ENCODE measurements at places on chromosomes 2 and 18. TPM values are rescaled to one million over a fixed set of nuclear protein-coding genes. Genes with fewer than 3 reads are reported as not detected.

DNA sequence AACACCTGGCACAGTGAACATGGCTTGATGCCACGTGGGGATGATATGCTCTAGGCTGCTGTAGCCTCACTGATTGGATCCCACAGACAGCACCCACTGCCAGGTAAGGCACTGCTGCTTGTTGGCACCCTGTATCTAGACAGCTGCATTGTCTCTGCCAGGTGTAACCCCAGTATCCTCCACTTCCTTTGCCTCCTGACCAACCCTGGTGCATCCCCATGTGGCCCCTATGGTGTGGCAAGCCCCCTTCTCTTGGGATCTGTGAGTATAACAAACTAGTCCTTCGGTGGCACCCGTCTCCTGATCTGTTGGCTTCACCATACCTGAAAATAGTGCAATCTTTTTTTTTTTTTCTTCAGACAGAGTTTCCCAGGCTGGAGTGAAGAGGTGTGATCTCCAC, 11.1 kb downstream of the TEX51 start:
- no peaks in the 10 kb centered on the region for H3K27me3 ChIP-seq
- H3K4me1 ChIP-seq: peaks cover 5% of the 10 kb centered on the region
- no peaks in the 10 kb centered on the region for H3K36me3 ChIP-seq

DNA sequence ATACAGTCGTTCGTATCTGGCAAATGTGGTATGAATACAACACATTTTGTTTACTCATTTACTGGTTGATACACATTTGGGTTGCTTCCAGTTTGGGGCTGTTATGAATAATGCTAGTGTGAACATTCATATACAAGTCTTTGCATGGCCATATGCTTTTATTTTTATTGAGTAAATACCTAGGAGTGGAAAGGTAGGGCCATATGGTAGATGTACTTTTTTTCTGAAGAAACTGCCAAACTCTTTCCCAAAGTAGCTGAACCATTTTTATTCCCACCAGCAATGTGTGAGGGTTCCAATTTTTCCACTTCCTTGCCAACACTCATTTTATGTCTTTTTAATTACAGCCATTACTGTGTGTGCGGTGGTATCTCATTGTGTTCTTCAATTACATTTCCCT, 496.2 kb upstream of the NRXN1 start:
- no peaks in the 10 kb centered on the region for H3K27me3 ChIP-seq
- no peak overlapping the region for H3K4me3 ChIP-seq
- DNase-seq: no peak
- no peaks in the 10 kb centered on the region for H3K36me3 ChIP-seq
- H3K4me1 ChIP-seq: no peaks in the 10 kb centered on the region
- H3K27ac ChIP-seq: no peak overlapping the region

- H3K4me1 ChIP-seq: no peaks in the 10 kb centered on the region
- H3K27me3 ChIP-seq: no peaks in the 10 kb centered on the region
- H3K4me3 ChIP-seq: no peak overlapping the region
- H3K36me3 ChIP-seq: no peaks in the 10 kb centered on the region
- DNase-seq: no peak
- no peak overlapping the region for H3K27ac ChIP-seq
Measured at GRCh38 chr18:42486271-42486670, 531.2 kb downstream of the PIK3C3 start.

DNA sequence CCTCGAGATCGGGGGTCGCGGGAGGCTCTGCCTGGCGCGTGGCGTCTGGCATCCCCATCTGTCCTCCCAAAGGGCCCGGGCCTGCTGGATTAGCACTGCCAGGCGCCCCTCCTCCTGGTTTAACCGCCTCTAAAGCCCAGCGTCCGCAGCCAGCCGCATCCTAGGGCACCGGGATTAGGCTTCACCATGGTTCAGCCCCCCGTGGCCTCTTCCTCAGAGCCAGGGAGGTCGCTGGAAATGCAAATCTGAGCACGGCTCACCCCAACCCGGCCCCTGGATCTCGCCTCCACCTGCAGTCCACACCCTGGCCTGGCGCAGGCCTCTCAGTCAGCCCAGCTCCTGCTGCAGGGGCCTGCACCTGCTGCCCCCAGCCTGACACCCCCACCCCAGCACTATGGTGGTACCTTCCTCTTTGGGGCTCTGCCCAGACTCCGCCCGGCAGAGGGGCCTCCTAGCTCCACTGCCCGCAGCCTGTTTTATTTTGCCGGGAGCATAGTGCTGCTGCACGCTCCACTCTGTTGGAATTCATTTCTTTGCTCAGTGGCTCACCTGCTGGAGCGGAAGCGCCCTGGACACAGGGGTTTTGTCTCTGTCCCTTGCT, 13.2 kb downstream of the PRELID3A start:
- H3K27me3 ChIP-seq: no peaks in the 10 kb centered on the region
- H3K36me3 ChIP-seq: no peaks in the 10 kb centered on the region
- DNase-seq: peak; percentile 85
- H3K4me1 ChIP-seq: no peaks in the 10 kb centered on the region

DNA sequence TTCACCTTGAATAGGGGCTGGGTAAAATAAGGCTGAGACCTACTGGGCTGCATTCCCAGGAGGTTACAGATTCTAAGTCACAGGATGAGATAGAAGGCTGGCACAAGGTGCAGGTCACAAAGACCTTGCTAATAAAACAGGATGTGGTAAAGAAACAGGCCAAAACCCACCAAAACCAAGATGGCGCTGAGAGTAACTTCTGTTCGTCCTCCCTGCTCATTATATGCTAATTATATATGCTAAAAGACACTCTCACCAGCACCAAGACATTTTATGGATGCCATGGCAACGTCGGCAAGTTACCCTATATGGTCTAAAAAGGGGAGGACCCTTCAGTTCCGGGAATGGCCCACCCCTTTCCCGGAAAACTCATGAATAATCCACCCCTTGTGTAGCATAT, 711.5 kb upstream of the KLHL29 start:
- DNase-seq: no peak
- no peaks in the 10 kb centered on the region for H3K4me1 ChIP-seq
- H3K4me3 ChIP-seq: no peak overlapping the region
- H3K27me3 ChIP-seq: no peaks in the 10 kb centered on the region
- no peak overlapping the region for H3K27ac ChIP-seq

DNA sequence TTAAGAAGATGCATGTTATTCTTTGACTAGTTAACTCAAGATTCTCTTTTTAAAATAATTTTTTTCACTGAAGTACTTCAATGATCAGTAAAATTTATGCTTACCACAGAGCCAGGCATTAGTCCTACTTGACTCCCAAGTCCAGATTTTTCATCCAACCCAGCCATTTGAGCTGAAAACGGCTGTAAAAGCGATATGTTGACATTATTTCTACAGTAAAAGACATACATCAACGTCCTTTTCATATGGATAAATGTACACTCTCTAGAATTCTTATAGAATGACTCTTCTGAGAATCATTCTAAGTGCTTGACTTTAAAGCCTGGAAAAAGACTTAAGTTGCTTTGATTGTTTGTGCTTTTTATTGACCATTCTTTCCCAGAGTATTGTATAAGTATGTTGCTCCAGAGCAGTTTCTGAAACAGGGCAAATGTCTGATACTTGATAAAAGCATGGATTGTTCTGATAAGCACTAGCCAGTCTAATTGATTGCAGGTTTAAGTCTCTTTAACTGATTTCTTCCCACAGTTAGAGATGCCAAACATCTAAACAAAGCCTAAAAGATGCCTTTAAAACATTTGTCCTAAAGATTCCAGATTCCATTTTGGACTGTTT, 90.9 kb downstream of the COL5A2 start:
- peaks cover 92% of the 10 kb centered on the region for H3K36me3 ChIP-seq
- H3K27ac ChIP-seq: no peak overlapping the region
- H3K4me1 ChIP-seq: no peaks in the 10 kb centered on the region
- H3K4me3 ChIP-seq: no peak overlapping the region
- DNase-seq: no peak

DNA sequence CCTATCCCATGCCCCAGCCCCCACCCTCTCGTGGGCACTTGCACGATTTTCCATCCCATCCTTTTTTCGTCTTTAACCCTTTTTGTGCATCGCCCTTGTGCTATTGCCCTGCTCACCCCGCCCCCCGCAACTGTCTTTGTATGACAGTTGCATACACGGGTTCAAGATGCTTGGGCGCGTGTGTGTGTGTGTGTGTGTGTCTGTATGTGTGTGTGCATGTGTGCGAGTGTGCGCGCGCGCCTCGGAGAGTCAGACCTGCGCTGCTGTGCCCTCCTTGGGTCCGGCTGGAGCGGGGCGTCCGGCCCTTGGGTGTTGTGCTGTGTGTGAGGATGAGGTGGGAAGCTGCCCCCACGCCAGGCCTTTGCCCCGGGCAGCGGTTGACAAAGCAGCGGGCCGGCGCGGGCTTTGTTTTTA, 230.7 kb downstream of the HAUS1 start:
- H3K27me3 ChIP-seq: peaks cover 32% of the 10 kb centered on the region
- peak overlapping the region; percentile 91 for H3K27ac ChIP-seq
- H3K4me1 ChIP-seq: peaks cover 18% of the 10 kb centered on the region
- peak; percentile 71 for DNase-seq

DNA sequence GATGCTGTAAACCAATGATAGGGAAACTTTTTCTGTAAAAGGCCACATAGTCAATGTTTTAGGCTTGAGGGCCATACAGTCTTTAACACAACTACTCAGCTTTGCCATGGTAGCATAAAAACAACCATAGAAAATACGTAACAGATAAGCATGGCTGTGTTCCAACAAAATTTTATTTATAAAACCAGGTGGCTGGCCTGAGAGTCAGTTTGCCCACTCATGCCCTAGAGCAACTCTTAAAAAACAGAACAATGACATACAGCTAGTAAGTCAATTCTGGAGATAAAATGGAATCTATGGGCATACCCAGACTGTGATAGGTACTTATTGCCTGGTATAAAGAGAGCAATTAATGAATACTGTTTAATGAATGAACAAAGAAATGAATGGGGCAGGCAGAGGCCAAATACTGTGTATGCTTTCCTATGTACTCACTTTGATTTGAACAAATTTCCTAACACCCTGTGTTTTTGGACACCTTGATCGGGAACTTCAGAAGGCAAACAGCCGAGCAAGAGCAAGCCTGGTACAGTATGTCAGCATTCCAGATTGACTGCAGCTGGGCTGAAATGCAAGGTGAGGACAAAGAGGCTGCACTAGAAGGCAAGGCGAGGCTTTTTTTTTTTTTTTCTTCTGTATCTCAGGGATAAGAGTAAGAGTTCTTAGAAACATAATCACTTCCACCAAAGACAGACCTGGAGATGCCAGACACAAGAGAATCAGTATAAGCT, 315.3 kb downstream of the CLIP4 start:
- H3K27ac ChIP-seq: no peak overlapping the region
- H3K4me1 ChIP-seq: no peaks in the 10 kb centered on the region

GRCh38 chr2:172096626-172097547, 5.8 kb downstream of the DLX2 start:
- H3K27me3 ChIP-seq: peaks cover 100% of the 10 kb centered on the region
- peaks cover 14% of the 10 kb centered on the region for H3K4me1 ChIP-seq
- peak; percentile 78 for DNase-seq
- H3K4me3 ChIP-seq: peak overlapping the region; percentile 68

The HS6ST1 gene
- 93.0 TPM for total RNA-seq

The ZNF804A gene
- total RNA-seq: not detected

The CD207 gene
- total RNA-seq: not detected
